K562 (cell line): ENCODE measurements at places on chromosomes 7 and 10. TPM values are rescaled to one million over a fixed set of nuclear protein-coding genes. Genes with fewer than 3 reads are reported as not detected.

Gene NRP1
- total RNA-seq = 0.38 and 0.54 TPM in 2 replicates

Gene SPDYE11
- total RNA-seq = not detected in 2 replicates

Gene LRRD1
- total RNA-seq = not detected in 2 replicates

Gene FHIP2A
- total RNA-seq = 6.4 TPM in 2 replicates

Gene PIK3CG
- 33.7 and 35.4 TPM in 2 replicates for total RNA-seq

Gene STEAP2
- 0.02 and 0.04 TPM in 2 replicates for total RNA-seq

Gene PIK3AP1
- total RNA-seq = 1.4 TPM in 2 replicates

DNA sequence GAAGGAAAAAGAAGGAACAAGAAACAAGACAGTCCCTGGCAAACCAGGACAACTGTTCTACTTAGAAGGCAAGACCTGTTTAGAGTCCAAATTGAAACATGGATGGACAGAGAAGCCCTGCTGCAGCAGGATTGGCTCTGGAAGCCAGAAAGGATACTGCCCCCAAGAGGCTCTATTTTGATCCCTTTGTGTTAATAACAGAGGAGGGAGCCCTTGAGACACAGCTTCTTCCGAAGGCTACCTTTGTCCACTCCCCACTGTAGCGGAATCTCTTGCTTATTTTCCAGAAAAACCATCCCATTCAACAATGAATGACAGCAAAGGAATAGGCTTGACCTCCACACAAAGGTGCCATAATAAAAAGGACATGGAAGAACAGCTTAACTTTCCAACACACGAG, 120.3 kb upstream of the FOXK1 start:
- DNase-seq = no peak

DNA sequence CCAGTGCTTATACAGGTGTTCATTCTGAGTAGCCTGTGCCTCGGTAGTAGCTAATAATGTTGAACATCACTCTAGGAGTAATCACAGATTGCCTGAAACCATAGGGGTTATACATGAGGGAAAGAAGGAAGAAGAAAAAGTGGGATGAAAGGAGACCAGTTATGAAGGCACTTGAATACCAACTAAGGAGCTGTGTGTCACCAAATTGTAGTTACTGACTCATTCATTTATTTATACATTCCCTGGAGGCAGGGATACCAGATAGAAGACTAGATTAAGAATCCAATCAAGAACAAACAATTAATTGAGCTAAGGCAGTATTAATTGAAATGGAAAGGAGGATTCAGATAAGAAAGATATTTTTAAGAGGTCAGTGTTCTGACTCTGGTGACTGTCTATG, 129.6 kb upstream of the PRPS1L1 start:
- DNase-seq = no peak

DNA sequence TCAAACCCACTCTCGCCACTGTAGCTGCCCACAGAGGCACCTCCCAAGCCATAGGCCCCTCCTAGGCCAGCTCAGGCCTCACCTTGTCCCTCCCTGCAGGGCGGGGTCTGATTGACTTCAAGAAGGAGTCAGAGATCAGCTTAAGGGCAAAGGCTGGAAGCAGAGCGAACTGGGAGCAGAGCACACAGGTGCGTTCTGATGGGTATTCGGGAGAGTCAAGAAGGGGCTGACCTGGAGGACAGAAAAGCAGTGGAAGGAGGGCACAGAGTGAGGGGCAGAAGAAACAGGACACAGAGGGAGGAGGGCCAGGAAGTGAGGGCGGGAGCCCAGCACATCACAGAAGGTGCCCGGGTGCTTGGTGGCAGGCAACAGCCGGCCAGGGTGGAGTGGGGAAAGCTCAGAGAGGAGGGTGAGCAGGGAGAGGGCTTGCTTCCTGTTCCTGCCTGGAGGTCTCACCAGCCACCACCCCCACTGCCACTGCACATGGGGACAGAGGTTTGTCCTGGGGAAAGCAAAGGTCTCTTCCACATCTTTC, at the start of gene AOC1:
AOC1 (plus strand) TSS at position 147 of the 535 bp plus-strand sequence. CDS start 3,954 bp downstream, outside the sequence.
- no peak for DNase-seq

GRCh38 chr7:48096273-48096672, 7.2 kb downstream of the UPP1 start:
- no peak for DNase-seq

DNA sequence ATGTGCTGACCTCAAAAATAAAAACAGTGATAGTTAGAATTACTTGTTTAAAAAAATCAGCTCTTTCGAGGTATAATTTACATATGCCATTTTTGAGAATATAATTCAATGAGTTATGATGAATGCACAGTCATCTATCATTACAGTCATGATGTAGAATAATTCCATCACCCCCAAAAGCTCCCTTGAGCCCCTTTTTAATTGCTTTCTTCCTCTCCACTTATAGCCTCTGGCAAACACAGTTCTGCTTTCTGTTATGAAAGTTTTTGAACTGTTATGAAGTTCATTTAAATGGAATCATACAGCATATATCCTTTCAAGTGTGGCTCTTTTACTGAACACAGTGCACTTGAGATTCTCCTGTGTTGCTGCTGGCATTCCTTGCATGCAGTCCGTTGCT, 41.4 kb downstream of the PRTFDC1 start:
- DNase-seq = no peak

GRCh38 chr7:73521636-73522104, 423 bp downstream of the BAZ1B start:
- DNase-seq = peak; percentile 92

- DNase-seq = no peak
Observed at GRCh38 chr7:105853931-105854419, 22.4 kb downstream of the ATXN7L1 start.

DNA sequence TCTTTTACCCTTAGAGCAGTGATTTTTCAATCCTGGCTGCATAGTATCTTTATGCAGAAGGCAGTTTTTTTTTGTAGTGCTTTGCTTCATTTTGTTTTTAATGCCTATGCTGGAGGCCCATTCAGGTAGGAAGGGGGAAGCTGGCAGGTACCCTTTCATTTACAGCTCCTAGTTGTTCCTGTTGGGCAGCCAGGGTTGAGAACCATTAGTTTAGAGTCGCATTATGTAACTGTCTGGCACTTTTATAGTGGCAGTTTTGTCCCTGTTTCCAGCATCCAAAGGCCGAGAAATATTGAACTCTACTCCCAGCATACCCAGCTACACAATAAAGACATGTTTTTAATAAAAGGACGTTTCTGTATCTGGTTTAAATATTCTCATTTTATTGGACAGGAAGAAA, 110.6 kb downstream of the CCDC3 start:
- no peak for DNase-seq

GRCh38 chr7:92133133-92133736, 1.0 kb downstream of the CYP51A1 start:
- DNase-seq = no peak

GRCh38 chr10:32266979-32267378, 80.0 kb downstream of the EPC1 start:
- DNase-seq = no peak

DNA sequence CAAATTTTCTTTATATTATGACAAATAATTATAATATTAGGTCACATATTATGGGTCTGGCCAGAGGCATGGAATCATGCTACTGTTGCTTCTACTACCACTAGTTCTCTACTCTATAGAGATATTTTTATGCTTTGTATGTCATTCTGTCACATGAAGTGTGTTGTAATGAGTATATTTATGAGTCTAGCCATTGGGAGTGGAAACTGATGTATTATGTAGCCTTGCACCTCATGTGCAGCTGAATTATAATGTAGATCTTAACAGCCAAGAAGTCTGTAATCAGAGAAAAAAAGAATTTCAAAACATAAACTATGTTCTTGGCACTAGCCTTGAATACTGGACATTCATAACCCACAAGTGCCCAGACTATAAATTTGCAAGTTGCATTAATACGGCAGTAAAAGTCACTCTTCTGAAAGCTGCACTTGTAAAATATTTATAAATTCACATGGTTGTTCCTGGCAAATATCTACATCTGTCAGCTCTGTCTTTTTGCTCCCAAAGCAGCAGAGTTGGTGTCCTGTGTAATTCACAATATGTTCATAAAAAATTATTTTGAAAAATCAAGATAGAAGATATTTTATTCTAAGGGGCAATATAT, 48.6 kb upstream of the SKAP2 start:
- no peak for DNase-seq
